Astrocyte (in vitro differentiated cells and primary cell): ENCODE measurements at places on chromosomes 12 and 14.

DNA sequence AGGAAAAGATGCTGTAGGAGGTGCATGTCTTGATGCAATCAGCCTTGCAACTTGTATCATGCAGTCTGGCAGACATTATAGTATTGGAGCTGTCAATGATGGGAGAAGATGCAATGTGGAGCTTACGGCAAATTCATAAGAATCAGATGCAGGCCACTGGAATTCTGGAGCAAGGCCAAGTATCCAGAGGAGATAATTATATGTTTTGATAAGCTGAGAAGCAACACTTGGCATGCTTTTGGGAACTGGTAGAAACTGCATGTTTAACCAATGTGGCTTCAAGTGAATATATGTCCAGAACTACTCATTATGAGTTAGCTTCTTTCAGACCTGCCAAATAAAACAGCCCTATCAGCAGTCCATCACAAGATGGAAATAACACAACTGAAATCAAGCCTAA, 249.1 kb upstream of the PPFIA2 start:
- H3K36me3 ChIP-seq: no peaks in the 10 kb centered on the region
- no peaks in the 10 kb centered on the region for H3K27me3 ChIP-seq
- peak; percentile 23 for DNase-seq

GRCh38 chr12:10783252-10783651, 19.2 kb downstream of the TAS2R7 start:
- no peaks in the 10 kb centered on the region for H3K36me3 ChIP-seq
- no peaks in the 10 kb centered on the region for H3K27me3 ChIP-seq
- H3K4me1 ChIP-seq: no peaks in the 10 kb centered on the region
- H3K27ac ChIP-seq: no peak overlapping the region

- H3K36me3 ChIP-seq: no peaks in the 10 kb centered on the region
- no peak overlapping the region for H3K4me3 ChIP-seq
Observed at GRCh38 chr12:123965382-123965781, 7.2 kb downstream of the CCDC92 start.

- no peaks in the 10 kb centered on the region for H3K36me3 ChIP-seq
- H3K27ac ChIP-seq: no peak overlapping the region
- no peak overlapping the region for H3K4me3 ChIP-seq
- no peak for DNase-seq
Observed at GRCh38 chr12:31768046-31768445, 39.2 kb upstream of the AMN1 start.

- no peaks in the 10 kb centered on the region for H3K36me3 ChIP-seq
- DNase-seq: no peak
- no peak overlapping the region for H3K27ac ChIP-seq
- H3K27me3 ChIP-seq: no peaks in the 10 kb centered on the region
Observed at GRCh38 chr14:58513272-58513671, 85.8 kb downstream of the KIAA0586 start.

DNA sequence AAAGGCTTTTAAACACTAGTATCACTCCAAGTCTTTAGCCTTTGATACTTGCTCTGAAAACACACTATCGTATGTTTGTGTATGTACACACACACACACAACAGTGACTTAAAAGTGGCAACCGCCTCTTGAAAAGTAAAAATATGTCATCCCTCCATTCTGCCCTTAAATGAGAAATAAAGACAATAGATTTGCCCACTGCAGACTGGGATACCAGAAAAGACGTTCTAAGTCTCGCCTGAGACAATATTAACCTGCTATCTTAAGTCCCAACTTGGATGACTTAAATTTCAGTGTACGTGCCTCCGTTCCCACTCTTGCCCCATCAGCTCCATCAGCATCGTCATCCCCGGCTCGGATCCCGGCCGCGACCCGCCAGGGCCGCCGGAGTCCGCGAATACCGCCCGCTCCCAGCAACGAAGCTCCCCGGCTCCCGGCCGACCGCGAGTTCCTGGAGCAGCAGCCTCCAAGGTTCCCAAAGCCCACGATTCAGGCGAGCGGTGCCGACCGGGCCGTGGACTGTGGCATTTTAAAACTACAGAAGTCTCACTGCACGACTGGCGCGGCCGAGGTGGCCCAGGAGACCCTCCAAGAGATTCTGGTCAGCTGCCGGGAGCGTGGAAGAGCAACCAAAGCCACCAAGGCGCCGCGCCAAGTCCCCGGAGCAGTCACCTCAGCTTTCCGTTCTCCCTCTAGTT, 2.8 kb upstream of the ARID2 start:
- peaks cover 4% of the 10 kb centered on the region for H3K4me1 ChIP-seq
- H3K27me3 ChIP-seq: no peaks in the 10 kb centered on the region
- peak overlapping the region; percentile 94 for H3K27ac ChIP-seq
- no peaks in the 10 kb centered on the region for H3K36me3 ChIP-seq
- H3K4me3 ChIP-seq: peak overlapping the region; percentile 94

DNA sequence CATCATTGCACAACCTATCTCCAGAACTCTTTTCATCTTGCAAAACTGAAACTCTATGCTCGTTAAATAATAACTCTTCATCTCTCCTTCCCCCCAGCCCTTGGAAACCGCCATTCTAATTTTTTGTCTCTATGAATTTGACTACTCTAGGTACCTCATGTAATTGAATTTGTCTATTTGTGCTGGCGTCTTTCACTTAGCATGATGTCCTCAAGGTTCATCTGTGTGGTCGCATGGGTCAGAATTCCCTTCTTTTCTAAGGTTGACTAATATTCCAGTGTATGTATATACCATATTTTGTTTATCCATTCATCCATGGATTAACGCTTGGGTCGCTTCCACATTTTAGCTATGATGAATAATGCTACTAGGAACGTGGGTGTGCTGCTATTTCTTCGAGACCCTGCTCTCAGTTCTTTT, 80.1 kb downstream of the PLXNC1 start:
- H3K4me3 ChIP-seq: no peak overlapping the region
- no peaks in the 10 kb centered on the region for H3K36me3 ChIP-seq
- no peak overlapping the region for H3K27ac ChIP-seq
- DNase-seq: no peak

GRCh38 chr14:22986508-22987054, 4.2 kb upstream of the AJUBA start:
- peak; percentile 57 for DNase-seq
- H3K4me1 ChIP-seq: peaks cover 7% of the 10 kb centered on the region
- no peak overlapping the region for H3K4me3 ChIP-seq
- no peaks in the 10 kb centered on the region for H3K36me3 ChIP-seq
- H3K27ac ChIP-seq: no peak overlapping the region

- peaks cover 8% of the 10 kb centered on the region for H3K4me1 ChIP-seq
- DNase-seq: no peak
- no peak overlapping the region for H3K27ac ChIP-seq
- no peaks in the 10 kb centered on the region for H3K36me3 ChIP-seq
- H3K4me3 ChIP-seq: no peak overlapping the region
Observed at GRCh38 chr14:47297374-47297773, 378.0 kb downstream of the MDGA2 start.

DNA sequence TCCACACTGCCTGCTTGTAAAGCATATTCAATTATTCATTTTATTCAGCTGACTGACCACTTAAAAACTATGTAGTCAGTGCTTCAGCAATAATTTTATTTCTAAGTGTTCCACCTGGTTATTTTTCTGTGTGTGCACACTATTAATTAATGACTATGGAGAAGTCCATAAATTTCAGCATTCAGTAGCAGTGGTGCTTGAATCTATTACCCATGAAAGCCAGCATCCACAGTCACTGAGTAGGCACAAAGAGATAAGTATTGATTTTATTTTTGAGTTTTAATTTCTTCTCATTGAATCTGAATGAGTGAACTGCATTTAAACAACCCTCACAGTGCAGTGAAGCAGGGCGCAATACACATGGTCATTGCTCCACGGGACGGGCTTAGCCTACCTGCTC, 643.1 kb downstream of the GALC start:
- H3K27me3 ChIP-seq: no peaks in the 10 kb centered on the region
- H3K27ac ChIP-seq: no peak overlapping the region
- H3K36me3 ChIP-seq: no peaks in the 10 kb centered on the region
- H3K4me3 ChIP-seq: no peak overlapping the region

- no peaks in the 10 kb centered on the region for H3K4me1 ChIP-seq
- no peak for DNase-seq
- H3K27me3 ChIP-seq: no peaks in the 10 kb centered on the region
- H3K27ac ChIP-seq: no peak overlapping the region
- H3K4me3 ChIP-seq: no peak overlapping the region
- no peaks in the 10 kb centered on the region for H3K36me3 ChIP-seq
Observed at GRCh38 chr12:3632754-3633153, 120.2 kb downstream of the CRACR2A start.

GRCh38 chr14:59131938-59132795, 56.3 kb upstream of the DAAM1 start:
- no peak for DNase-seq
- H3K4me3 ChIP-seq: no peak overlapping the region
- H3K27ac ChIP-seq: no peak overlapping the region
- no peaks in the 10 kb centered on the region for H3K4me1 ChIP-seq

- no peak overlapping the region for H3K4me3 ChIP-seq
- no peaks in the 10 kb centered on the region for H3K36me3 ChIP-seq
- H3K4me1 ChIP-seq: peaks cover 5% of the 10 kb centered on the region
- no peak overlapping the region for H3K27ac ChIP-seq
- H3K27me3 ChIP-seq: no peaks in the 10 kb centered on the region
Observed at GRCh38 chr14:34231626-34232025, 230.4 kb downstream of the SPTSSA start.

GRCh38 chr14:93582516-93582915, 151.8 kb downstream of the UNC79 start:
- no peaks in the 10 kb centered on the region for H3K36me3 ChIP-seq
- no peak overlapping the region for H3K27ac ChIP-seq
- no peaks in the 10 kb centered on the region for H3K27me3 ChIP-seq
- no peak overlapping the region for H3K4me3 ChIP-seq
- H3K4me1 ChIP-seq: no peaks in the 10 kb centered on the region
- no peak for DNase-seq

GRCh38 chr12:3049611-3050249, 27.4 kb upstream of the TSPAN9 start:
- H3K36me3 ChIP-seq: no peaks in the 10 kb centered on the region
- H3K27me3 ChIP-seq: no peaks in the 10 kb centered on the region
- no peak overlapping the region for H3K4me3 ChIP-seq
- H3K27ac ChIP-seq: no peak overlapping the region

GRCh38 chr14:102351023-102351422, 11.7 kb downstream of the CINP start:
- no peak overlapping the region for H3K27ac ChIP-seq
- H3K27me3 ChIP-seq: no peaks in the 10 kb centered on the region

DNA sequence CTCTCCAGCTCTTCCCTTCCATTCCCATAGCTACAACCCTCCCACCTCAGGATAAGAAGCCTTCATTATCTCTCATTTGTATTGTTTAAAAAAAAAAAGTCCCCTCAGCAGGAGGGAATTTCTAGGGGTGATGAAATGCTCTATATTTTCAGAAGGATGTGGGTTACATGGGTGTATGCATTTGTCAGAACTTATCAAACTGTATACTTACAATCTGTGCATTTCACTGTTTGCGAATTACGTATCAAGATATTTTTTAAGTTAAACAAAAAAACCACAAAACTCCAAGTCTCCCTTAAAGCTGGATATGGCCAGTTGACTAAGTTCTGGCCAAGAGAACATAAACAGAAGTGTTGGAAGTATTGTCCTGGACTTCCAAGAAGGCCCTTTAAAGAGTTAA, 2.0 kb upstream of the FKBP11 start:
- H3K36me3 ChIP-seq: peaks cover 16% of the 10 kb centered on the region
- peaks cover 10% of the 10 kb centered on the region for H3K4me1 ChIP-seq
- H3K27ac ChIP-seq: no peak overlapping the region
- H3K4me3 ChIP-seq: no peak overlapping the region

DNA sequence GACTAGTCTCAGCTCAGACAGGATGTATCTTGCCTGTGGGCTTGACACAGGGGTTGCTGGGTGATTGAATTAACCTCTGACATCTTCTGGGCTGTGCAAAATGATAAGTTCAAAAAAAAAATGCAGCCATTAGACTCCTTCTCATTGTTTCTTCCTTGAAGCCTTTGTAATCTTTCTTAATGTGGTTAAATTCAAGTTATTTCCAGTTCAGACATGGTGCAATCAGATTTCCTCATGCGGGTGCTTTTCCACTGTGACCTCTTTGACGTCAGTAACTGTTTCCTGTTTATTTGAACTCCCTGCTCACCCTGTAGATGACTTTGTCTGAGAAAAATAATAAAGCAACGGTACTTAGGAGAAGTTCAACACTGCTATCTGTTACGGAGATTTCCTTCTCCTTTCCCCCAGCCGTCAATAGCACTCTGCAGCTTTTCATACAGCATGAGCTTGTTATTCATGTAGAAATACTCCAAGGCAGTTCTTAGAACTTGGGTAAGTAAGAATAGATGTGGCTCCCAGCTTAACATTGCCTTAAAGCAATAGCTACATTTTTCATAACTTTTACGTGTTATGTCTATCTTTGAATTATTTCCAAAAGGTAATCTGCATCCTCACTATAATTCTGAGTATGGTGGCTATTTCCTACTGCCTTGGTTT, 155.5 kb downstream of the PRKCH start:
- H3K27ac ChIP-seq: peak overlapping the region; percentile 77
- H3K4me3 ChIP-seq: no peak overlapping the region
- DNase-seq: peak; percentile 95
- H3K27me3 ChIP-seq: no peaks in the 10 kb centered on the region
- peaks cover 46% of the 10 kb centered on the region for H3K4me1 ChIP-seq
- no peaks in the 10 kb centered on the region for H3K36me3 ChIP-seq

GRCh38 chr12:127257366-127257935, 1009.5 kb upstream of the TMEM132C start:
- no peaks in the 10 kb centered on the region for H3K36me3 ChIP-seq
- no peaks in the 10 kb centered on the region for H3K4me1 ChIP-seq
- no peaks in the 10 kb centered on the region for H3K27me3 ChIP-seq
- no peak overlapping the region for H3K4me3 ChIP-seq

DNA sequence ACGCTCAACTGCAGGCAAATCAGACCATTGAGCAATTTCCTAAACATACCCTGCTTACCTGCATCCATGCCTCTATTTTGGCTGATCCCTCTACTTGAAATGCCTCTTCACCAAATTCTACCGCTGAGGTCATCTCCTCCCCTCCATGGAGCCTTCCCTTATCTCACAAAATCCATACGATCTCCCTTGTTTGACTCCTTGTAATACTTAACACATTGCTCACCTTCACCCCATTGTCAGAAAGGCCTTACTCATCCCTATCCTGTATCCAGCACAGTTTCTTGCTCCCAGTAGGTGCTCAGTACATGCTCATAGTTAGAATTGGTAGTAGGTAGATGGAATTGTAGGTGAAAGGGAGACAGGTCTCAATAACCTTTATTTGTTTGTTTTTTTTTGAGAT, 5.4 kb downstream of the DDN start:
- no peak for DNase-seq
- peaks cover 43% of the 10 kb centered on the region for H3K27me3 ChIP-seq
- no peak overlapping the region for H3K27ac ChIP-seq
- no peak overlapping the region for H3K4me3 ChIP-seq
- H3K4me1 ChIP-seq: peaks cover 27% of the 10 kb centered on the region

GRCh38 chr12:123828854-123829547, 66.9 kb downstream of the DNAH10 start:
- H3K27ac ChIP-seq: no peak overlapping the region
- H3K4me3 ChIP-seq: no peak overlapping the region
- DNase-seq: no peak
- no peaks in the 10 kb centered on the region for H3K36me3 ChIP-seq
- no peaks in the 10 kb centered on the region for H3K4me1 ChIP-seq

DNA sequence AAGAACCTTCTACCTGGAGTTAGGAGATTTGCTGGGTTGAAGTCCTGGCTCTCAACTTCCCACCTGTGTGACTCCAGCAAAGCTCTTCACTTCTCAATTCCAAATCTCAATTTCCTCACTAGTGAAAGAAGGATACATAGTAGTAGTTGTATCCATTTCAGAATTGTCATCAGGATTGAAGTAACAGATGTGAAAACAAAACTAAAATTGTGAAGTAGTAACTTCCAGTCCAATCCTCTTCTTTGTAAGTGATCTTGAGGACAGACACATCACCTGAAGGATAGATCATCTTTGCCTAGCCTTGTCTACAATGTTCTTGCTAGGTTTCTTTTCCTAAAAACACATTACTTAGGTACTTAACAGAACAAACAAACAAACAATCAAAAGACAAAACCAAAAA, 1.2 kb upstream of the LRRK2 start:
- no peaks in the 10 kb centered on the region for H3K36me3 ChIP-seq
- H3K27me3 ChIP-seq: no peaks in the 10 kb centered on the region
- DNase-seq: no peak
- H3K4me3 ChIP-seq: no peak overlapping the region
